ENCODE measurements at places on chromosomes 5 and 9.

DNA sequence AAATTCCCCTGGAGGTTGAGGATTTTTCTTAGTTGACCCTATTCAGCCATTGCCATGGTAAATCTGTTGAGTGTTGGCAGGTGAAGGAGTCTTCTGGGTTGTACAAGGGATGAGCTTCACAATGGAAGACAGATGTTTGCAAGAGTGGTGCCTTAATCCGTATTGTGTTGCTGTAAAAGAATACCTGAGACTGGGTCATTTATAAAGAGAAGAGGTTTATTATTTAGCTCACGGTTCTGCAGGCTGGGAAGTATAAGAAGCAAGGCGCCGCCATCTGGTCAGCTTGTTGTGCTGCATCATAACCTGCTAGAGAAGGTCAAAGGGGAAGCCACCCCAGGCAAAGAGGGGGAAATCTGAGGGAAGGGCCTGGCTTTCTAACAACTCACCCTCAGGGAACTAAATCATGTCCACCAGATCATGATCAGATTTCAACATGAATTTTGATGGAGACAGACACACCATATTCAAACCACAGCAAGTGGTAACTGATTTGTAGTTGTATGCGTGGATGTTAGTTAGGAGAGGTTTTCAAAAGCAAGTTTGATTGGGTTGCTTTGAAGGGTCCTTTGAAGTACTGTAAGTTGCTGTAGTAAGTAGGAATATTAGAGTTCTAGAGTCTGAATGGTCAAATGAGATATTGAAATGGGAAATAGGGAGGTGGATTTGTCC lies 2.5 kb downstream of the TNPO1 start:
- peak; percentile 88 for DNase-seq

DNA sequence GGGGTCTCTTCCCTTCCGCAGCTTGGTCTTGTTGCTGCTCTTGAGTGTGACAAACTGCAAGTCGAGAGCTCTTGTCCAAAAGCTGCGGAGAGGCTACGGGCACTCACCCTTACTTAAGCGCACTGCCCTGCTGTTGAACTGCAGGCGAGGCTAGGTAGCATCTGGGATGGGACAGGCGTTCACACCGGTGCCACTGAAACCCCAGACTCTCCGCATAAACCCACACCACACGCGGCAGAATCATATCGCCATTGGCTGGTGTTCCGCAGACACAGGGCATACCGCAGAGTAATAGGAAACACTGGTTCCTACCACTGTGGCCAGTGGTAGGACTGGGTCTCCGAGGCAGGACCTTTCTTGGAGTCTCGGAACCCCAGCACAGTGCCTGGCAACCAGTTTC lies 2.2 kb upstream of the NPR3 start:
- no peak for DNase-seq

DNA sequence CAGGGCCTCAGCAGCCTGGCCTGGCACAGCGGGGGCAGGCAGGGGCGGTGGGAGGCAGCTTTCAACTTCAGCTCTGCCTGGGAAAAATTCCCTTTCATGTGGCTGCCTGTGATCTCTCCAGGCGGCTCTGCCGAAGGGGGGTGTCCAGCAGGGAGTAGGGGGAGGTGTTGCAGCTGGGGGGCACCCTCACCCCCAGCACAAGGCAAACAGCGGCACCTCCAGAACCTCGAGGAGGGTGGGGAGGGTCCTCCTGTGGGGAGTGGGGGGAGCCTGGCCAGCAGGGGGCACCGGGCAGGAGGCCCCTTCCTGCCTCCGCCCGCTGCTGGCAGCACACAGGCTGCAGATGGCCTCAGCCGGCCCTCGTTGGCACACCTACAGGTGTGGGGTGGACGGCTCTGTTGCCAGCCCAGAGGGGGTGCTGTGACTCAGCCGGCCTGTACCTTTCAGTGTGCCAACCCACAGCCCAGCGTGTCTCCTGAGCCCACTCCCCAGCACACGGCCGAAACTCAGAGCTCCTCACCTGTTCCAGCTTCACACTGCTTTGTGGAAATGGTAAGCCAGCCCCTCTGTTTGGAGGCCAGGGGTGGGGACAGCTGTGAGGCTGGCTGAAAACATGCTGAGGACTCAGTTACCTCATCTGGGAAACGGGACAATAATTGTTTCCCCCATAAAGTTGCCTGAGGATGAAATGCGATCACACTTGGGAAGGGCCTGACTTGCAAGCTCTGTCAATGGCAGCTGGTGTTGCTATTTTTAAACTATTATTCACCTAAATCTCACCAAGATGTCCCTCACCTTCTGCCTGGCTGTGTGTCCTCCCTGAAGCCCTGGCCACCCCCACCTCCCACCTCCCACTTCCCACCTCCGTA lies 37.0 kb downstream of the CXXC5 start:
- no peak for DNase-seq

- no peak for DNase-seq
These were observed 598 bp upstream of the TMED7 start for GRCh38 chr5:115626445-115626823.

GRCh38 chr9:70020217-70020616 lies 23.4 kb upstream of the MAMDC2 start:
- peak; percentile 27 for DNase-seq

DNA sequence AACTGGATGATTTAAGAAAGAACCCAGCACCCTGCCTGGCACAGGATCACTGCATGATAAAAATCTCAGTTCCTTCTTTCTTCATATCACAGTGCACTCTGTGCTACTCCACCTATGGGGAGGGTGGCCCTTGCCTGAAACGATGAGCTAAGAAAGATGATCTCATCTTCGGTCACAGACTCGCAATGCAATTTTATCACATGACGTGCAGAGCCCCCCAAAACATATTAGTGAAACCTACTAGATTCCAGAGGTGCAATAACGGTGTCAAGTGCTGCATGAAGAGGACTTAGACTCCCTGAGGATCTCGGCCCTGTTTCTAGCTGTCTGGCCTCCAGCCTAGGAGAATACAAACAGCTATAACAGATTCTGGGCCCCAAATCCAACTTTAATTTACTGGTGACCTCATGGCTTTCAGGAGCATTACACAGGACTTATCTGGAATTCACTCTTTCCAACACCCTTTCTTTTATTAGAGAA lies 104.0 kb downstream of the EBF1 start:
- no peak for DNase-seq

DNA sequence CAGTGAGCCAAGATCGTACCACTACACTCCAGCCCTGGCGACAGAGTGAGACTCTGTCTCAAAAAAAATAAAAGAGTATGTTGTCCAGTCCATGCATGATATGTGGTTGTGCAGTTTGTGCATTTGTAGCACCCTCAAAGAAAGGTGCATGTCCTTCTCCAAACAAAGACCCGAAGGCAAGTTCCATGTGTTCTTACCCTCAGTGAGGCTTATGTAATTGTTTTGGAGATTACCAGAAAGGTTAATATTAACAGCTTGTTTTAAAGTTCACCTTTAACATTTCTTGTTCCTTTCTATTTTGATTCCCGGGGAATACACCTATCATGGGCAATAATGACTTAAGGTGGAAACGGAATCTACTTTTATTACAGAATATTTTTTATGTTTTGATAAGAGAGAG lies 22.3 kb downstream of the KIAA1191 start:
- no peak for DNase-seq
